SHP77 (cell line): ENCODE measurements at places on chromosomes 1 and 21.

- no peak for DNase-seq
These were observed 311.8 kb upstream of the B3GALT2 start for GRCh38 chr1:193498088-193498655.

DNA sequence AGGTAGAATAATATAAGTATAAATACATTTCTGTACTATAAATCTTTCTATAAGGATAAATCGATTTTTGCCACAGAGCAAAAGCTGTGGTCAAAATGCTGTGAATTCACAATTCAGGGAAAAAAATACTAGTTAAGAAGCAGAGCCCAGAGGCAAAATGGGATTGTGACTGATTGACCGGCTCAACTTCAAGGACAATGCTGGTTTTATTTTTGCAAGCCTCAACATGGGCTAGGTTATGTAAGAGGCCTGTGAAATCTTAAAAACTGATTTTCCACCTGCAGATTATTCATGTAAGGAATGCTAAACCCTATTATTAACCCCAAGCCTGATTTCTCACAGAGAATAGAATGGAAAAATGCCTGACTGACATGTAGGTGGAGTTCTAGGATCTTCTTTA, 155.1 kb downstream of the HHAT start:
- DNase-seq = no peak

DNA sequence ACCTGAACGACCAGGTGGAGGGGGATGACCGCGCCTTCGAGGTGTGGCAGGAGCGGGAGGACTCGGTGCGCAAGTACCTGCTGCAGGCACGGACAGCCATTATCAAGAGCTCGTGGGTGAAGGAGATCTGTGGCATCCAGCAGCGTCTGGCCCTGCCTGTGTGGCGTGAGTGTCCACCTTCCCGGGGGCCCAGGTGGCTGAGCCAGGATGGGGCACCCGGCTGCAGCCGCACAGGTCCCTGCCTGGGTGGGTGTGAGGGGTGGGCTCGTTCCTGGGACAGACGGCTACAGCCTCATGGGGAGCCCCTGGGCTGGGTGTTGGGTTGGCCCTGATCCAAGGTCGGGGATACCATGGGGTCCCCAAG, 65.2 kb downstream of the TRIM11 start:
- DNase-seq = no peak

- no peak for DNase-seq
These were observed 358.0 kb downstream of the BRINP3 start for GRCh38 chr1:190119683-190120082.

DNA sequence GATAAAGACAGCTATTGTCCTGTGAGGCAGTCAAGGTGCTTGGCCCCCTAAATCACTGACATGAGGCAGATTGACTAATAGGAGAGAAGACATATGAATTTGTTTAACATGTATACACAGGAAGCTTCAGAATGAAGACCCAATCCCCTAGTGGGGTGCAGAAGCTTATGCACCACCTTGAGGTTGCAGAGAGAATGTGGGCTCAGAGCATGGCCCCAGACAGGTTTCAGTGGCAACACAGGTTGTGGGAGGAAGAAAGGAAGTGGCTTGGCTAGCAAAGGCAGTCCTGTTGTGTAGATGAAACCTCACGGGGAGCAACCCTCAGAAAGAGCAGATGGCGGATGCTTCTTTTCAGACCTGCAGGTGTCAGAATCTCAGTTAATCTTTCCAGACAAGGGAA, 37.0 kb upstream of the PARP1 start:
- no peak for DNase-seq

GRCh38 chr1:223849352-223850254, 3.9 kb upstream of the TP53BP2 start:
- no peak for DNase-seq

- no peak for DNase-seq
These were observed 12.7 kb upstream of the DEGS1 start for GRCh38 chr1:224170343-224170742.

DNA sequence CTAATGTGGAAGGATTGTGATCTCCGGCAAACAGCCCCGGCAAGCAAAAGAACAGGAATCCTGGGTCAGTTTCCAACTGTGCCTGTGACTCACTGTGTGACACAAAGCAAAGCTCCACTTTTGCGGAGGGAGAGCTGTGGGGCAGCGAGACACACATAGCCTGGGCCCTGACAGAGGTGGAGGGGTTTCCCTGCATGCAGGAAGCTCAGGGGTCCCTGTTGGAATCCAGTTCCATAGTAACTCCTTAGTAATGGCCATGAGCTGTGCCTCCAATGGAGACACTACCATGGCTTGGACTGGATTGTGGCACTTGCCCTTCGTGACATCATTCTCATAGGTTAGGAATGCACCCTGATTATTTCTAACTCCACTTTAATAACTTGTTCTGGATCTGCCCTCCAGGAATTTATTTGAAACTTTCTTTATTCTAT, 47.0 kb upstream of the ATF3 start:
- no peak for DNase-seq

DNA sequence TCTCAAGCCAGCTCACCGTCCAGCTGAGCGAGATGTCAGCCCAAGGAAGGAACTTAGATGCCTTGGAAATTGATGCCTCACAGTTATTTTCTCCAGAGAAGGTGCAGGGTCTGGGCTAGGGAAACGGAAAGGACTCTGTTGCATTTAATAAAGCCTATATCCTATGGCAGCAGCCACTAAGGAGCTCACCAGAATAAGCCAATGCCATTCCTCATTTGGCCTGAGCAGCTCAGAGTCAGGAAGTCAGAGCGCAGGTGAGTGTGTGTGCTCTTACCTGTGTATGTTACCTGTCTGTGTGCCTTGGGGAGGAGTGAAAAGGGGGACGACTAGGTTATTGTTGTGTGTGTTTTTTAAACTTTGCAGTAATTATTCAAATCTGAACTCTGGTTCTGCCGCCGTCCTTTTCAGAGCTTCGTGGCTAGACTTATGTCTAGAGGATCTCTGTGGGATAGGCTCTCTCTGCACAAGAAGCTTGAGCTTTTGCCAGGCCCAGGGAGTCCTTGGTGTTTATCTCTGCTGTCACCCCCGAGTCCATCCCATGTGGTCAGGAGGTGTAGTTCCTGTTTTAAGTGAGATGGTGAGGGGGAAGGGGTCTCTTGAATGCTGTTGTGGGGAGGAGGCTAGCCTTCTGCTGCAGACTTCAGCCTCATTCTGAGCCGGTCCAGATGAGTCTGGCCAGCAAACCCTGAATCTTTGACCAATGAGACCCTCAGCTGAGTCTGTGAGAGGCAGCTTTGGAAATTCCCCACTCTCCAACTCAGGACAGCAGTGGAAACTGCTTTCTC, 2.4 kb downstream of the TMCC2 start:
- no peak for DNase-seq

GRCh38 chr1:96388421-96389310, 332.9 kb upstream of the PTBP2 start:
- DNase-seq = no peak
